ENCODE measurements at places on chromosomes 5 and 9.
A peak's percentile ranks its signal among the peaks of the same experiment; 100 is the strongest.

DNA sequence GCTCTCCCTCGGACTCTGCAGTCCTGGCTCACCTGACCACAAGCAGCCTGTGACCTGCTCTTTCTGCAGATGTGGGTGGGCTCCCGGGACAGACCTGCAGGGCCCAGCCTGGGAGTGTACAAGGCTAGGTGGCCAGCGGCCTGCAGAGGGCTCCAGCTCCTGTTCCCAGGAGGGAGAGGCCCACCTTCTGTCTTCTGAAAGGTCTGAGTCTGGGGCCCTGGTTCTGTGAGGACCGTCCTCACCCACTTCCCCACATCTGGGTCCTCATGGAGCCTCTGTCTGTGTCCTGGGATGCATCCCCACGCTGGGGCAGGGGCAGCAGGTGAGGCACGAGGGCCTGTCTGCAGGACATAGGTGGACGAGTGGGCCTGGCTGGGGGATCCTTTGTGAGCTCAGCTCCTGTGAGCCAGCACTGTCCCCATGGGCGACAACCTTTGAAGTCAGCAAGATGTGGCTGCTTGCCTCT, 43.7 kb downstream of the PHF2 start:
- peak; percentile 7 for DNase-seq

GRCh38 chr5:96279801-96280542, 153.1 kb downstream of the PCSK1 start:
- no peak for DNase-seq

DNA sequence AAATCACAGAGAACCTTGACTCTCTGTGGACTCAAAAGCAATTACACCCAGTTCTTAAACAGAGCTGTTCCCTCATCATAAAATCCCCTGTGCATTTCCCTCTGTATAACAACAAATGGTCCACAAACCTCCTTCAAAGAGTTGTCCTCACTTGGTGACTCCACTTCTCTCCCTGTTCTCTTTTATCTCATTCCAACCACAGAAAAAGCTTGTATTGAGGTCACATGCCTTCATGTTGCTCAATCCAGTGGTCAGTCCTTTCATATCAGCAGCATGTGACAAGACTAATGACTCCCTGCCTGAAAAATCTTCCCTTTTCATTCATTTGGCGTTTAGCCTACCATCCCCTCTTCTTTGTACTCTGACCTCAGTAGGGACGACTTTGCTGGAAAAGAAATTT, 158.0 kb downstream of the DEPDC1B start:
- DNase-seq: no peak

DNA sequence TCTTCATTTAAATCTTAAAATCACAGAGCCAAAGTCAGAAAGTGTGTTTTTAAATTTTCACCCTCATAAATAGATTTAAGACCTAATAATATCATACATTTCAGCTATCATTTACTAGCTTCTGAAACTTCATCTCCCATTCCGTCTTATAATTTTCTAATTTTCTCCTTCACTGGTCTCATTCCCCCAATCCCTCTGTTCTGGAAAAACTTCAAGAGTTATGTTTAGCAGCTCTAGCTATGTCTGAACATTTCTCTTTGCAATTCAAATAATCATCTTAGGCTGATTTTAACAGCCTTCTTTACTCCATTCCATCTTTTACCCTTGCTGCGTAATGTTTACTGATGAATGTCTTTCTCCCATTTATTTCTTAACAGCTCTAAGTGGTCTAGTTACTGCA, 192.4 kb downstream of the SLF1 start:
- DNase-seq: no peak

DNA sequence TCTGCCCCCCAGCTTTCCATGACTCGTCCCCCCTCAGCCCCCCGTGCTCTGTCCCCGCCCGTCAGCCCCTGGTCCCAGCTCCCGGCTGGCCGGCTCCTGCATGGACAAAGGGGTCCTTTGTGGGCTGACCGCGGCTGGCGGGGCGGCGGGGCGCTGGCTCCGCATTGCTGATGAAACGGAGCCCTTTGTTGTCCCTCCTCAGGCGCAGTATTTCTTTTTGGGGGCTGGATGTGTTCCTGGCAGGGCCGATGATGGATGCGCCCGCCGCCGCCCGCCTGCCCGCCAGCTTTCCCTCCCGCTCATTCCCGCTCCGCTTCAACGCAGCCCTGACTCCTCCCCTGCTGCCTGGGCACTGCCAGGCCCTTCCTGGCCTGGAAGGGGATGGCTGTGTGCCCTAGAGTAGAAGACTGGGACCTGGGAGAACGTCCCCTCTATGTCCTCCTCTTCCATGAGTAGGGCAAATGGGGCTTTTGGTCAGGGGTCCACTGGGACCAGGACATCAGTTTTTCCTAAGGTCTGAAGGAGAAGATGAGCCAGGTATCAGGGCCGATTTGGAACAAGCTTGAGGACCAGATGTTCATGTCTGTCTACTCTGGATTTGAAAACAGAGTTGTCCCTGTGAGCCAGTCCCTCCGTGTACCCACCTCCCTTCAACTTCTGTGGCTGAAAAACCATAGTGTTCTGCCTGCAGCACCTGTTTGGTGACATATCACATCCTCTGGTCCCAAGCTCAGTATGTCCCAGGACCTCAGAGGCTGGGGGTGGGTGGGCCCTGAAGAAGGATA, 29.0 kb downstream of the CXXC5 start:
- DNase-seq: no peak

- no peak for DNase-seq
Measured at GRCh38 chr5:128782446-128782845, 182.8 kb upstream of the SLC27A6 start.

- DNase-seq: no peak
Measured at GRCh38 chr9:70609542-70610286, 195.3 kb upstream of the KLF9 start.
